ENCODE measurements at places on chromosomes 5 and 9.

GRCh38 chr5:68169903-68170302 is 45.7 kb upstream of the PIK3R1 start:
- no peak for DNase-seq

- no peak for DNase-seq
These were observed 77.2 kb downstream of the ITGA1 start for GRCh38 chr5:52864884-52865283.

DNA sequence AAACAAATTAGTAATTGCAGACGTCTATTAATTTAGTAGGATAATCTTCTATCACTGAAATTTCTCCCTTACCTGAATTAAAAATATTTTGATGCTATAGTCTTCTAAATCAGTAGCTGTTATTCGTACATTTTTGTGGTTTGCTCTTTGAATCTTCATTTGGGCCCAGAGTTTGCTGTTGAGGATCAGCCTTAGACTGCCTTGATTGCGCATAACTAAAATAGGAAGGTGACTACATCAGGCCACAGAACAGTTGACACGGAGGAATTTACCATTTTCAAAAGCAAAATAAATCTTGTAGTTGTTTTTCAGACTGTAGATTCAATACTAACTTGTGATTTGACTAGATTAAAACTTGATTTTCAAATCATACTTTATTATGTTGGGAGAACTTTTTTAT is 11.8 kb upstream of the NADK2 start:
- DNase-seq, result no peak

DNA sequence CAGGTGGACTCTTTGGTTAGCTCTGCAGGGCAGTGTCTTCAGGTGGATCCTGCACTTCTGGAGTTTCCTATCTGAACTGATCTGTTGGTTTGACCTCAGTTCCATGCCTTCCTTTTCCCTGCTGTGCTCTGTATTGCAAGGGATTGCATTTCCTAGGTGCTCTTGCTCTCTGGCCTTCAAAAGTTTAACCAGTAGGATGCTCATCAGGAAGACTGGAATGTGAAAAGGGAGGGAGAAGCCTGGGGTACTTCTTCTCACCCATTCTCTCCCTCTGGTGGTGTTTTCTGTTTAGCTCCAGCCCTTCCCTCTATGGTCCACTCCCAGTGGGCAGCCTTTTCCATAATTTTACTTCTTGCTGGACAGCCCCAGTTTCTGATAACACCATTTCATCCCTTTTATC is 78.5 kb downstream of the ZNF618 start:
- no peak for DNase-seq

DNA sequence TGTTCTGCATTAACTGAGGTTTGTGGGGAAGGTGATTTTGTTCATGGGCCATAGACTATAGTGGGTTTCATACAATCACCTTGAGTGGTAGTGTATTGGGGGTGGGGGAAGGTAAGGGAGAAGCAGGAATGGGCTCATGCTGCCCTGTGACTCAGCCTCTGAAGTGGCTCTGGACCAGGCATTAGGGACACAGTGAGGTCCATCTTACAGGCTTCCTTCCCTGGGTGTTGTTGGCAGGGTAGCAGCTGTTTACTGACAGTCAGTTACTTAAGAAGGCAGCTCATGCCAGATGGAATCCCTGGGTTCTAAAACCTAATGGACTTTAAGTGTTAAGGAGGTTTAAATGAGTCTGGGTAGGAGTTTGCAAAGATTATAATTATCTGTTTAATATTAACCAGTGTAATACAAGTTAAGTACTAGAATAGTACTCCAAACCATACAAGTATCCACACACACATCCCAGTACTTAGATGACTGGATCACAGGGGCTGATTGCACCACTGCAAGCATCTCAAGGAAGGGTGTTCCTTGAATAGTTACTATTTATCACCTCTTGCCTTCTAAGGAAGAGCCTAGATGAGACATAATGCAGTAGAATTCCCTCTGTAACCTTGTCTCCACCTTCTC is 59.3 kb downstream of the CAST start:
- no peak for DNase-seq

DNA sequence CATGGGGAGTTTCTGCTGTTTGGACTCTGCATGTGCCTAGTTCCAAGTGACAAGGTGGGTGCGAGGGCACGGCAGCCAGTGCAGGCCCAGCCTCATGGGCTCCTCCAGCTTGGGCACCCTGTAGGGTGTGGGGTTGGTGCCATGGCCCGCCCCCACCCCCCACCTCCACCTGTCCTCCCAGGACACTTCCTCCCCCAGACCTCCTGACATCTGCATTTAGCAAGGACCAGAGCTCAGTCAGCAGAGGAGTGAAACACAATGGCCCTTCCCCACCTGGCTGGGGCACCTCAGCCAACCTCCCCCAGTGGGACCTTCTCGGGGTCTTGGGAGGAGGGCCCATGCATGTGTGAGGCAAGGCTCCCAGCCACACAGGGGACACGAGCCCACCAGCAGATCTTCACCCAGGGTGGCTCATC is 1.9 kb upstream of the NKD2 start:
- DNase-seq, result no peak

- no peak for DNase-seq
These were observed 35.8 kb upstream of the AFAP1L1 start for GRCh38 chr5:149235841-149236240.

DNA sequence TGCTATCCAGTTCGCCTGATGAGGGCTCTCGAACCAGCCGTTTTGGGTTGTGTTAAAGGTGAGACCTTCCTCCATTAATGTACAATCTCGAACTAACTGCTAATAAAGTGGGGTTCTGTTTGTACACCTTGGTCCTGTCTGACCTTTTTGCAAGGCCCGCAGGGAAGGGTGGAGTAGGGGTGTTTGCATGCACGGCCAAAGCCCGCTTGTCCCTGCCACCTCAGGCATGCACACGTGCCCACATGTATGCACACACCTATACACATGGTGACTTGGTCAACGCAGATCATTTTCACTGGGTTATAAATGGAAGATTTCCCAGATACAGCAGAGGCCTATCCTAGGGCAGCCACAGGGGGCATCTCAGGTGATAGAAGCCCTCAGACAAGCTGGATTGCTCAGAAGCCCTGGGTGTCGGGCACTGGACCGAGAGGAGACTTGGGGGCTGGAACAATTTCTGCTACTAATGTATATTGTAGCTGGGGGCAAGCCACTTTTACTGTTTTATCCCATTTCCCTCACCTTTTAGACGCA is 50.2 kb downstream of the NDST1 start:
- no peak for DNase-seq

DNA sequence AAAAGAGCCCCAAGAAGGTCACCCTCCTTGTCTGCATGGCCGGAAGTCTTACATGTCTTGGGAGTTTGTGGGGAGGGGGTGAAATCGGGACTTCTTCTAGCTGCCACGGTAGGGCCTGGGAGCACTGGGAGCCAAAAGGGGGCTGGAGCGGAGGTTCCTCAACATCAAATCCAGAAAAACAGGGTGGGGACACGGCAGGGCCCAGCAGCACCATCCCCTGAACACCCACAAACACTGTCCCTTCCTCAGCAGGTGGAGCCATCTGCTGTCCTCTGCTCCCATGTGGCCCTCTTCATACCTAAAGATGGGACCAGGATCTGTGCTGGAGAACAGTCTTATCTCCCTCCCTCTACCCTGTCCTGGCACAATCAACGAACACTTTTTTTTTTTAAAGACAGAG is 2.7 kb downstream of the TERT start:
- DNase-seq, result no peak

DNA sequence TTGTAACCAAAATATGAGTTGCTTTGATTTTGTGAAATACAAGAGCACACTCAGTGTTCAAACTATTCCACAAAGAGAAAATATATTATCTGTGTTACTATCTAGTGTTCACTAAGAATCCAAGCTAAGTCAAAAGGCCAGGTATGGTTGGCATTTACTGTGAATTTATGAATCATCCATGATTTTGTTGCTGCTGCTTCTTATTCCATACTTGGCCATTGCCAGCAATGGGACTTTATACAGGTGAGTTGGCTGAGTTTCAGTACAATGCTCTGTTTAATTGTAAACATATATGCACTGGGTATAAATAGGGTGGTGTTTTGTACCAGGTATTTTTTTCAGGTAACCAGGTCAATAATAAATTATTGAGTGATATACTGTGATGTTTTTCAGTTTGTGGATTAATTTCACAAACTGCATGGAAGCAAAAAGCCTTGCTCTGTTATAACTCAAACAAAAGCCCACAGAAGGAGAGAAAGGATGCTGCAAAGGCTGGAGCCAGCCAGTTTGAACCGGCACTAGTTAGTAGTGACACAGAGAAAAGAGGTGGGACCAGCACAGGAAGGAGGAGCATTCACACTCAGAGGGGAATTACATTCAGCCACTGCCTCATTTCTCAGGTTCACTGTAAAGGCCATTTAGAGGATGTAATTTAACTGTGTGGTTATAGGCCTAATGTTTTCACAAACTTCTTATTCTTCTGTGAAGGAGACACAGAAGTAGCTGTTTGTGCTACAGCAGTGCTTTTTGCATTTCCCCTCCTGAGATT is 381.8 kb downstream of the ADGRV1 start:
- DNase-seq, result peak; percentile 40

GRCh38 chr9:17236147-17236546 is 101.3 kb downstream of the CNTLN start:
- no peak for DNase-seq

GRCh38 chr9:82820186-82820585 is 242.8 kb downstream of the RASEF start:
- no peak for DNase-seq

DNA sequence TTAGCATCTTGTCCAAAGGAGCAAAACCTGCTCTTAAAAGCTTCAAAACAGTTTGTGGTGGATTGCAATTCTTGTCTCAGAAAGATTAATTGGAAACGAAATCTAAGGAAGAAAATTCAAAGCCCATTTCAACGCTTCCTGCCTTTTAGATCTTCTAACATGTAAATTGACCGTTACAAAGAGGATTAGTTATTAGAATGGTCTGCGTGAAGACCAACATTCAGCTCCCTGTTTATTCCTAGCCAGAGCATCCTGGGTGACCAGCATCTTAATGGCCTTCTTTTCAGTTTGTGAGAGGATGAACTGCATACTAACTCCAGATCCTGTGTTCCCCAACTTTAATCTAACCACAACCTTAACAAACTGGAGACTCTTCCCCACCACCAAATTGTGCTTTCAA is 109.9 kb upstream of the SLC1A3 start:
- DNase-seq, result no peak
